ENCODE measurements at places on chromosomes 3 and 15.

DNA sequence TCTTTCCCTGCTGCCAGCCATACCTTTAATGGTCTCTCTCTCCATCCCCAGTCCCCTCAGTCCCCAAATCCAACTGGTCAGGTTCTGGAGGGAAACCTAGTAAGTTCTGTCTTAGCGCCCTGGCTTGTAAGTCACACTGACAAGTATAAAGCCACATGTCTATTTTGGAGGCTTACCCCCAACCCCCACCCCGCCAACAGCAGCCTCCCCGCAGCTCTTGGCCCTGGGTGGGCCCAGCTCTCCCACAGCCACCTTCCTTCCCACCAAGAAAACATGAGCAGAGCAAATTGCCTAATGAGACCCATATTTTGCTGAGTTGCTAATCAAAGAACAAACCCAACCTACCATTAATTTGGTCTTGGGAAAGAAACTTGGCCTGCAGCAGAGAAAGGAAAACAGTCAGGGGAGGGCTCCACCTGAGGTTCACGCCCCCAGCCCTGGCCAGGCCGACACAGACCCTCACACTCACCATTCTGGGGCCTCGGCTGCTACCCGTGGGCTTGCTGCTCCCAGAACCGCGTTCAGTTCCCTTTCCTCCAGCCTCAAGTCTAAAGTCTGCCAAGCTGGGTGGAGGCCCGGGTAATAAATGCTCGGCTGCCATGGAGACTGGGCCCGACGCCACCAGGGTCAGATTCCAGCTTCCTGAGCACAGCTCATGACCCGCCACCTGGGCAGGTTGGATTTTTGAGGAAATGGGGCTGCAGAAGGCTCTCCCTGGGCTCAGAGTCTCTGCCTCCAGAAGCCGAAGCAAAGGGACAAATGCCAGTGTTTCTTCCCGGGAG lies at the start of gene CALML4:
CALML4 (minus strand) TSS at position 557 of the 782 bp plus-strand sequence; CDS start at position 472, 85 bp downstream.
- no peak for DNase-seq

DNA sequence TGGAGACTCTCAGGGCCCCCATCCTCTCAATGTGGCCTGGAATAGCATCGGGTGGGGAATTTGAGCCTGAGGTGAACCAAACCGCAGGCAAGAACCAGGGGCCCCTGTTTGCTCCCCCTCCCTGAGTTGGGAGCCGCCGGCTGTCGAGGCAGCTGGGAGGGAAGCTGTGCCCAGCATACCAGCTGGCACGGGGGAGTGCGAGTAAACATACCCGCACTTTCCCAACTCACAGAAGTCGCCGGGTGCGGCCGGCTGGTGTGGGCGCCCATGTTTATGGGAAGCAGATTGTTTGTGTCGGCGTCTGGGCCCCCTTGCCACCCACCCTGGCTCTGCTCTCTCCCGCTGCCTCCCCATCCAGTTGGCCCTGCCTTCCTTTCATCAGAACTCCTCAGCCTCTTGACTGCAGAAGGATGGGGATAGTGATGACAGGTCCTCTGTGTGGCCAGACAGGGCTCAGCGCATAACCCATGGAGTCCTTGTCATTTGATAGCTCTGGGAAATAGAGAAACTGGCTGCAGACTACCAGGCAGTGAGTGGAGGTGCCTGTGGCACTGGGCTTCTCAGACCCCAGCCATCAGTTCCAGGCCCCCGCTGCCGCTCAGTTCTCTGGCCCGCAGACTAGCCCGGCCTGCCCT lies 60.4 kb downstream of the CACNA2D2 start:
- no peak for DNase-seq

DNA sequence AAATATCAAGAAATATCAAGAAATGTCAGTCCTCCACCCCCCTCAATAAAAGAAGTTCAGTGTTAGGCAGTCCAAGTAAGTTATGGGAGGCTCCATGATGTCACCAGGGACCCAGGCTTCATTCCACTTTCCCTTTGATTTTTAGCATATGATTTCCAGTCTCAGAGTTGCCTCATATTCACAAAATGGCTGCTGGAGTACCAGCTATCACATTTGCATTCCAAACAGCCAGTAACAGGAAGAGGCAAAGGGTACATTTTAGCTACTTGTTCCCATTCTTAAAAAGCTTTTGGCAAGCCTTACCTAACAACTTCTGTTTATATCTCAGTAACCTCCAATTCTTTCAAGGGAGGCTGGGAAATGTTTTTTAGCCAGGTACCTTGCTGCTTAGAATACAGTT lies 13.4 kb upstream of the KLF13 start:
- no peak for DNase-seq

GRCh38 chr3:138717348-138717747 lies 108.8 kb downstream of the FAIM start:
- DNase-seq: no peak

GRCh38 chr15:40906991-40907802 lies 12.9 kb downstream of the VPS18 start:
- no peak for DNase-seq

DNA sequence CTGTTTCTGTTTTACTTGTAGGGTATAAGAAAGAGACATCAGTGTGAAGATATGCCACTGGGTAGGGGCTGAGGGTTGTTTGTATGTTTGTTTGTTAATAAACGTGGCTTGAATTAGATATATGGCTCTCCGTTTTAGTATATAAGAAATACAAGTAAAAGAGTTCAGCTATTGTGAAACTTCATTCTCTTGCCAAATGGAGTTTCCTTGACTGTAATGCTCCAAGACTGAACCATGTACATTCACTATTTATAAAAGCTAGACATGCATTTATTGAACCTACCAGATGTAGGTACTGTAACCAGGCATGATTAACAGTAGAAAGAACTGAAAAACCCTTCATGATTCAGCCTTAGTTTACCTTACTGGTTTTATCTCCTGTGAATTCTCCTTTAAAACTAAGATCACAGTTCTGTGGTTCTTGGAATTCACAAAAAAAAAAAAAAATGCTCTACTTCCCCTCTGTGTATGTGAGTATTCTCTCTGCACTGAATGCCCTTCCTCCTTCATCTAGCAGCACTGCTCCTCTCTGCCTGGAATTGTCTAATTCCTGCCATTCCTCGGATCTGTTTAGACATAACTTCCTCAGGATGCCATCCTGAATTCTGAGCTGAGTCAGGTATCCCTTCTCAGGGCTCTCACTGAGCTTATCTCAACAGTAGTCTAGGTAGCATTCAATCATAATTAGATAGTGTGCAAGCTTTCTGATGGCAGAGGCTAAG lies 504.4 kb downstream of the FHIT start:
- no peak for DNase-seq

- DNase-seq: no peak
Observed at GRCh38 chr3:28334552-28334951, 14.0 kb upstream of the ZCWPW2 start.

DNA sequence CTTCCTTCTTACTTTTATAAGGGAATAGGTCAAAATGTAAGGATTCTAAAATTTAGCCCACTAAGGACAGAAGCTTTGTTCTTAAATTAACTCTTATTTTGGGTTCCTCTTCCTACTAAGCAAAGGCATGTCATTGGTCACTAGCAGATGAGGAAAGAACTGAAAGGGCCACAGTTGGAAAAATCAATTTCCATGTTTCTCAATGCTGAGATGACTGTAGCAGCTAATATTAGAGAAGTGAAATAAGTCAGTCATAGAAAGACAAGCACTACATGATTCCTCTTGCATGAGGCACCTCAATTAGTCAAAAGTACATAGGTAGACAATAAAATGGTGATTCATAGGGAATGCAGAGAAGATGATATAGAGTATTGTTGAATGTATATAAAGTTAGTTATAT lies 353.7 kb downstream of the RSL24D1 start:
- no peak for DNase-seq

DNA sequence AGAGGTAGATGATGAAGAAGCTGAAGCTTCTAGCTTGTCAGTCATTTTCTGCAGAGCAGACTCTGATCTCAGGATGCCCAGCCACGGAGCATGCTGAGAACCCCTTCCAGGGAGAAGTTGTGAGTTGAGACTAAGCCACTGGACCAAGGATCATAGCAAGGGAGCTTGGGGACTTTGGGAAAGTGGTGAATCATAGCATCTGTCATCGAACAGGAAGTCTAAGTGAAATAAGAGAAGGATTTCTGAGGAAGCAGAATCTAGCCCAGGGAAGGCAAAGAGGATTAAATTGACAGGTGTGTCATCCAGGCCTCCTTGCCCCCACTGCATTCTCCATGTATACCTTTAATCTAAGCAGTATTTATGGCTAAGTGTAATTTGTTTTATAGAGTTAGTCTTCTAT lies 71.8 kb upstream of the TMEM108 start:
- DNase-seq: no peak

DNA sequence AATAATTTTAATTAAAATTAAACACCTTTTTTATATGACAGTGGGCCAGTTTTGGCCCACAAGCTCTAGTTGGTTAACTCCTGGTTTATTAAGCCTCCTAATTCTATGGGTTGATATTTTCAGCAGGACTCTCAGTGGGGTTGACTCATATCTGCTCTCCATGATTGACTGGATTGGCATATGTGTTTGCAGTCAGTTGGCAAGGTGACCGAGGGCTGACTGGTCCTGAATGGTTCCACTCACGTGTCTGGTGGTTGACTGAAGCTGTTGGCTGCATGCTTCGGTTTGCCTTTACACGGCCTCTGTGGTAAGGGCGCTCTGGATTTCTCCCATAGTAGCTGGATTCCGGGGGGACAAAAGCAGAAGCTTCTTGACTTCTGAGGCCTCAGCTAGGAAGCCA lies 65.3 kb upstream of the ZNF280D start:
- DNase-seq: no peak

DNA sequence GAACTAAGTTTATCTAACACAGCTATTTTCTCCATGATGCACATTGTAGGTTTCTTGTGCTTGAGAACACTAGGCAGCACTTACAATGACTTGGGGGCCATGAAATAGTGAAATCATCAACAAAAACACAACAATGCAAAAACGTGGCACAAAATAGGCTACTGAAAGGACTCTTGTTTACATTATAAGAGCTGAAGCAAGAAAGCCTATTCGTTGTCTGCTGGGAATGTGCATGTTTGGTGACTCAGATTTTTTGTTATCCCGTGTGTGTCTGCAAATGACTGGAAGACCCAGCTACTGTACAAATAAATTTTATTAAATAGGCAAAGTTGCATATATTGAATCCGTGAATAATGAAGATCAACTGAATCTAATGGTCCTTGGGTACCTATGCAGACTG lies 85.0 kb downstream of the TCF12 start:
- no peak for DNase-seq

- DNase-seq: no peak
Observed at GRCh38 chr3:134928819-134929218, 133.8 kb downstream of the EPHB1 start.
